ENCODE measurements at places on chromosomes 3 and 15.

DNA sequence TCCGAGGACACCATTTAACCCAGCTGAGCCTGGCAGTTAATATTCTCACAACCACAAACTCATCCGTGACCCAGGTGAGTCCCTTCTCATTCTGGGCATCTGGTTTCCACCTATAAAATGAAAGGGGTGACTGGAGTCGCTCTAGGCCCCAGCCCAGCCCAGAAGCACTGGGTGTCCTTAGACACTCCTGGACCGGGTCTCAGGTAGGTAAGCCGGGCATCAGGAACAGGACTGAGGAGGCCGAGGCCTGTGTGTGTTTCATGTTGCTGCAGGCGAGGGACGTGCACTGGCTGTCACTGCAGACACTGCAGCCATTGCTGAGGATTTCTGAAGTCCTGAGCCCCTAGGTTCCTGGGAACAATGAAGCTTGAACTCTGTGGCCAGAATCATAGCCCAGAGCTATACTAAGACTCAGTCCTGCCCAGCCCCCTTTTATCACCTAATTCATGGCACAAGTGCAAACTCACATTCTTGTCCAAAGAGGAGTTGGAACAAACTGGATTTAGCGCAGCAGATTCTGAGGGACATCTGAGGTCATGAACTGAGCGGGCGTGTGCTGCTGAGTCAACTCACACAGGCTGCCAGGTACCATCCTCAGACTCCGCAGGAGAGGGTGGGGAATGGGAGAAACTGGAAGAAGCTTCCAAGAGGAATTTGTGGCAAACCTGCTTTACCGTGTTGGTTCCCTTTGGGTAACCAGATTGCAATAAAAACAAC, 184.9 kb downstream of the FAM43A start:
- no peak for DNase-seq

GRCh38 chr3:135740211-135740610, 225.3 kb upstream of the PPP2R3A start:
- DNase-seq = no peak

GRCh38 chr3:58474348-58474911, 17.5 kb upstream of the KCTD6 start:
- no peak for DNase-seq

DNA sequence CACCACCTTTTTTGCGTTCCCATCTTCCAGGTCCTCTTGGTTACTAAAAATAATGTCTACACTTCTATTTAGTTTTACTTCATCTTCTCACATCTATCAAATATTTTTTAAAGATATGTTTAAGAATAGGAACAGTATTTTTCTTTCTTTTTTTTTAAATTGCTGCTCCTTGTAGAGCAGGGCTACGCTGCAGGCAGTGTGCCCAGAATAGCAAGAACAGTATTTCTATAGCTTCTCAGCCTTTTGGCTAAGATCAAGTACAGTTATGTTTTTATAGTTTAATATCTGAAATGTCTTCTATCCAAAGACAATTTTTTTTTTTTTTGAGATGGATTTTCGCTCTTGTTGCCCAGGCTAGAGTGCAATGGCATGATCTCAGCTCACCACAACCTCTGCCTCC, 73.0 kb downstream of the MYO9A start:
- DNase-seq = peak; percentile 6

DNA sequence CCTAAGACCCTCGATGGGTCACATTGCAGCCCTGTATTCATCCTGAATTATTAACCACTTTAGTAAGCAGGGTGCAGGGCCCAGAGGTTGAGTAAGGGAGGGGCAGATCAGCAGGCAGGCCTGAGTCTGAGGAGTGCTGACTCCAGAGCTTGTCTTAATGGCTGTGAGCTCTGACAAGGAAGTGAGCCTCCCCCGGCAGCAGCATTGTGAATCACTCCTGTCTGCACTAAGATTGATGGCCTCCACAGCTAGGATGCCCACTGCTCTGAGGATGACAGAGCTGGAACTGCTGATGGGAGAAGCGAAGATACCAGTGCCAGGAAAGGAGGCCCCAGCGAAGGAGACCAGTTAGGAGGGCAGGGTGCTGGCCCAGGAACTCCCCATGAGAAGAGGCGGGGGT, 46.5 kb upstream of the CCDC174 start:
- no peak for DNase-seq

GRCh38 chr3:170632780-170633179, 46.9 kb upstream of the SLC7A14 start:
- no peak for DNase-seq

DNA sequence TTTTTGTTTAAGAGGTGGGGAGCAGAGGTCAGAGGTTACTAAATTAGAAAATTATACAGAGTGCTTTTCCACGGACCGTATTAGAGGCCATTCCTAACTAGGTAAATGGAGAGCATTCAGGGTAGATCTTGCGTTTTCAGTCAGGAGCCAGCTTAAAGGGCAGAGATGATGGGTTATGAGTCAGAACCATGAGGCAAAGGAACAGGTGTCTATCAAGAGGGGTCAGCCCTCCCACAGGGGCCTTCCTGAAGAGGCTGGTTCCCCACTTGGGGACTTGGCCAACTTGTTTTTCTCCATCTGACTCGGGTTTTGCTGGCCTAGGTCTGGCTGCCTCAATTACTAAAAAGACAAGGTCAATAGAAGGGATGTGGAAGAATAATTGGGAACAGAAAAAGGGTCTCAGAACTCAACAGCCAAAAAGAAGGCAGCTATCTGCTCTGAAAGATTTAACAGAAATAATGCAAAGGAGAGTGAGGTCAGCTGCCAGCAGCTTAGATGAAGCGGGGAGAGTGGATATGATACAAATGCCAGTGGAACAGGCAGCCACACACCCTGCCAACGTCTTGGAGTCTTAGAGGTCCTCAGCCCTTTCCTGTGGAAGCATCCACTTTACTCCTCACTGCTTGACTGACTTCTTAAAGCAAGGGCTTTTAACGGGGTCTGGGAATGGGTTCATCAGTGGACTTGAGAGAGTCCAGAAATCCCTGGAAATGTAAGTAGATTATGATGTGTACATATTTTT, 17.6 kb downstream of the MTMR14 start:
- DNase-seq = no peak

- no peak for DNase-seq
Observed at GRCh38 chr3:110149763-110150162, 812.4 kb upstream of the DPPA4 start.

- no peak for DNase-seq
Observed at GRCh38 chr3:196741249-196741889, 1.7 kb downstream of the PAK2 start.

DNA sequence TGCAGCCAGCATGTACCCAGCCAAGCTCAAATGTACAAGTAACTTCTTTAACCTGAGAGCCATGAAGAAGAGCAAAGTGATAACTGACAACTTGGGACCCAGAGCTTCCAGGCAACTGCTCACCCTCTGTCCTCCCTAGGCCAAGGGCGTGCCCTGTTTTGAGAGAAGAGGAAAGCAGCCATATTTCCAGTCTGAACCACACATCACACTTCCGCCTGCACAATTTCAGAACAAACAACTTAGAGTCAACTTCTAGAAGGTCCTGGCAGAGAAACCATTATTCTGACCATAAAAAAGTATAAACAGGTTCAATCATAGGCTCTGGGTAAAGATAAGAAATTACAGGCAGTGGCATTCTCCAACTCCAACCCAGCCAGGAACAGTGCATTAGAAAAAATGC, 50.1 kb downstream of the ITGB5 start:
- no peak for DNase-seq

DNA sequence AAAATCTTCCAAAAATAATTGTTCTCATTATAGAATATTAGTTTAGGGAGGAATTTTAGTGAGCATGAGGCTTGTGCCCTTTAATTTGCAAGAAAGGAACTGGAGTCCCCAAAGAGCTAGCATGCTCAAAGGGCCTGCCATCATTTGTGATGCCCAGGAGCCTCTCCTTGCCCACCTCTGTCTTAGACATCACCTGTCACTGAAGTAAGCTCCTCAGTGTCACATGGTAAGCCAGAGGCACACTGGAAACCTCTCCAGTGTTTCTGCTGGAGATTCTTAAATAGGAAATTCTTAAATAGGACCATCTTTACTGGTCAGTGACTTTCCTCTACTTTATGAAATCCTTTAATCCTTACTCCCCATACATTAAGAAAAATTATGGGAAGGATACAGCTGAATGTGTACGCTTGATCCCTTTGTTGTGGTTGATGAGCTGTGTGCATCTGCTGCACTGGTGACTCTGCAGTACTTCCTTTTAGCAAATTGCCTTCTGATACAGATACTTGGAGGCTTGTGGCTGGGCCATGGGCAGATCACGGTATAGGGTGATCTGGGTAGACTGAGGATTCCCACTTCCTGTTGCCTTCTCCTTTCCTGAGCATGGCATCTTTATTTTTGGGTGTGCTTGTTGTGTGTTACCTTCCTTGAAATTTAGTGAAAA, 197.4 kb downstream of the KLHL25 start:
- DNase-seq = no peak

DNA sequence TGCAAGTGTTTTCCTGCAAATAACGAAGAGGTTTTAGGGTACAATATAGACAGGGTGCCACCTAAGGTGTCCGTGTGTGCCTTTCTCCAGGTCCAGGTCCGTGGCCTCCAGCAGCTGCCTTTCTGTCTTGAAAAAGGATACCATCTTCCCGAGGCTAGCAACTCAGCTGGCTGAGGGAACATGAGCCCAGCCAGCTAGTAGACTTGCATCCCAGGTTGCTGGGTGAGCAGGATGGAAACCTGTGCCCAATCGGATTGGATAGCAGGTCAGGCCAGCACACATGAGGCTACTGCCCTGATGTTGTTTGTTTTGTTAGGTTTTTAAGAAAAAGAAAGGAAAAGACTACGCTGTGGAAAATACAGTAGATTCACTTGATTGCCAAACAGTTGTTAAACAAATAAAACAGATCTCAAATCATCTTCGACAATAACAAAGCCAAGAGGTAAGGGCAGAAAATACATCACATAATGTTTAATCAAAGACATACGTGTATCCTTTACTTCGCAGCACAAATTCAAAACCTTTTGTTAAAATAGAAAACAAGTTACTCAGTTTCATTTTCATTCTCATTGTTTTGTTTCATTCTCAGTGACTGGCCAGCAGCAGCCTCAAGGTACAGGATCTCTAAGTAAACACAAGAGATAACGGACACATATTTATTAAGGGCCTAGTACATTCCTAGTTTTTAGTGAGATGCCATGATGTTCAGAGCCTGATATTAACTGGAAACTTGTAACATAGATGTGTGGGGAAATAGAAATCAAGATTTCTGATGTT, 661.2 kb upstream of the NR2F2 start:
- no peak for DNase-seq

GRCh38 chr15:38130740-38131498, 121.7 kb upstream of the SPRED1 start:
- DNase-seq = peak; percentile 21

DNA sequence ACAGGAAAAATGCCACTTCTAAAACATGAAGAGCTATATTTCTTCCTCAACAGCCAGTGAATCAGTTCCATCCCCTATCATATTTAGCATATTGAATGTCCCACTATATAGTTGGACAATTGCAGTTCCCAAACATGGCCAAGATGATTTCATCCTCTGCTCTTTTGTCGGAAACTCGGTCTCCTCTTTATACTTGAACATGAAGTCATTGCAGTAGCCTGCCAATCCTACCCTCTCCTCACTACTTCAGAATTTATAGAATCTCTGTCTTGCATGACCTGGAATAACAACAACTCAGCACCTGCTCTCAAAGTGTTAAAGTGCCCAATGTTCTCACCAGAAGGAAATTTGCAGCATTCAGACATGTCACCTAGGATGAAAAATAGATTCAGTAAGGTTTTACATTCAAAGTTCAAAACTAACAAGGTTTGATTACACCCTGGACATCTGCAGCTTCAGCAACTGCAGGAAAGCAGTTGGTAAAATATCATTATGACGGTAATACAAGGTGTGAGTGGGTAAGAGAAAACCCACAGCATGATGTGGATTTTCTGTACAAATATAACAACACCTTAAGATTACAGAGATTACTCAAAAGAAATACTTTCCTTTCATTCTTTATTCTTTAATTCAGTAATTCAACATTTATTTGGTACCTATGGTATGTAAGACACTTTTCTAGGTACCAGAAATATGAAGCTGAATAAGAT, 52.5 kb downstream of the TP63 start:
- DNase-seq = no peak

DNA sequence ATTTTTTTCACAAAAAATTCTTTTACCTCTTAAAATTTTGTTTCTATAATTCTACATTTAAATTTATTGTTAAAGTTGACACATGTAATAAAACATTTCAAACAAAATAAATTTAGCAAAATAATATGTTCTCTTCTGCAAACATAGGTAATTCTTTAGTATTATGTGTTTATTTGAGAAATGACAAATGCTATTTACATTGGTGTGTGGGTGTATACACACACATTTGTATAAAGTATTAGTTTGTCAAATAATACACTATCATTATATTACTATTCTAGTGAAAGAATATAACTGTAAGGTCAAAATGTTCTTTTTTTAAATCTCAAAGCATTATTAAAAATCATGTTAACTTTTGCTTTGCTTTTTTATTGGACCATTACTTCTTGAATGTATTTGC, 1370.6 kb downstream of the SI start:
- DNase-seq = no peak

- DNase-seq = no peak
Observed at GRCh38 chr15:91469632-91470567, 369.8 kb downstream of the SV2B start.

DNA sequence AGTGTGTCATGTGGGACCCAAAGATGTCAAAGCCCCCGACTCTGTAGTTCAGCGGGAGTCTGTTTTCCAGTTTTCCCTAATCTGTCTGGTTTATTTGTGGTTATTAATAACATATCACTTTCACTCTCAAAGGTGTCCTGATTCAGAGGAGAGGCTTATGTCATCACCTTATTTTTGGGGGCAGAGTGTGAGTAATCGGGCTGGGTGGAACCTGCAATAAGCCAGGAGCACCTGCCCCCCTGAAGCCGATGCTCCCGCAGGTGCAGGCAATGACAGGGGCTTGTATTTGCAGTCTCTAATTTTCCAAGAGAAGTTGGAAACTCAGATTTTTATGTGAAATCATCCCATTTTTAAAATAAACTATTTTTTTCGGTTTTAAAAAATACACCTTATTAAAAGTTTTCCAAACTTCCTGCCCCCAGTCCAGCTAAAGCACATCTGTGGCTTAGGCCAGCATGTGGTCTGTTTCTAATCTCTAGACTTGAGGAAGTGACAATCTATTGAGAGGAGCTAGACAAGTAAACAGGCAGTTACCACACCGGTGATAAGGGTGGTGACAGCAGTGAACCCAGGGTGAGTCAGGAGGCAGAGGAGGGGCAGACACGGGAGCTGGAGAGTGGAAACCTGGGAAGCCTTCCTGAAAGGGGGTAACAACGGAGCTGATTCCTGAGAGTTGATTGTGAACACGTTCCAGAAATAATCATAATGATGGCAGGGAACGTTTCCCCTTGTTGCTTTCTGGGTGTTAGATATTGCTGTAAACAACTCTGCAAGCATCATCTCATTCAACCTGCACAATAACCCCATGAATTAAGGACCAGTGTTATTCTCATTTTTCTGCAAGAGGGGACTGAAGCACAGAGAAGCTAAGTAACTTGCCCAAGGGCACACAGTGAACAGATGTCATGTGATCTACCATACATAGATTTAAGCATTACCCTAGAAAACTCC, 37.2 kb downstream of the BHLHE40 start:
- no peak for DNase-seq

- no peak for DNase-seq
Observed at GRCh38 chr3:52094571-52095485, 38.5 kb upstream of the DUSP7 start.

Data from renal cortex interstitium (tissue), 15 donors.